ENCODE measurements at places on chromosomes 2 and 18. TPM values are rescaled to one million over a fixed set of nuclear protein-coding genes. Genes with fewer than 3 reads are reported as not detected.

DNA sequence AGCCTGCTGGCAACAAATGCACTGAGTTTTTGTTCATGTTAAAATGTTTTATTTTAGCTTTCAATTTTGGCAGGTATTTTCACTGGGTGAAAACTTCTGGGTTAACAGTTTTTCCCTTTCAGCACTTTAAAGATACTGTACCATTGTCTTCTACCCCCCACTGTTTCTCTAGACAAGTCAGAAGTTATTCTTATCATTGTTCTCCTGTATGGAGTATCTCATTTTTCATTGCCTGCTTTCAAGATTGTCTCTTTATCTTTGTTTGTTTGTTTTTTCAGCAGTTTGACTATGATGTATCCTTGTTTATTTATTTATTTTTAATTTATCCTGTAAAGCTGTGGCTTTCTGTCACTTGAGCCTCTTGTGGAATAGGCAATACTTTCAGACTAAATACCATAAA is 277.0 kb downstream of the ICOS start:
- DNase-seq, result no peak

- DNase-seq, result peak; percentile 36
Measured at GRCh38 chr2:239012228-239012627, 164.3 kb downstream of the TWIST2 start.

Gene SULT1C4
- 11.6 TPM for total RNA-seq

Gene PIEZO2
- 20.4 TPM for total RNA-seq

- DNase-seq, result no peak
Measured at GRCh38 chr2:219449609-219450008, 15.0 kb downstream of the SPEG start.

GRCh38 chr18:7730682-7731081 is 163.6 kb downstream of the PTPRM start:
- no peak for DNase-seq

DNA sequence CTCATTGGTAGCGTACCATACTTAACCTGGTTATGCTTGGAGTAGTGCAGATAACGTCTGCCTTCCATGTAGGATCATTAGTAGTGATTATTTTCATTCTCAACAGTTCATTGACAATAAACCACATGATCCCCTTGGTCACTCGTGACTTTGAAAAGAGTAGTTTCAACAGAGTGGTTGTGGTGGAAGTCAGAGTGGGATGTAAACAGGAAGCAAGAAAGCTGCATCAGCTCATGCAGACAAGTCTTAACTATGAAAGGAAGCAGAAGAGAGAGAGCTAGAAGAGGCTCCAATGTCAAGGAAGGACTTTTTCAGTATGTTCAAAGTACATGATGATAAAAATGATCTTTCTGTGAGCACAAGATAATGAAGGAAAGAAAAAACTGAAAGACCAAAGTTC is 287.4 kb downstream of the MBD2 start:
- DNase-seq, result no peak

GRCh38 chr2:207936380-207936779 is 88.9 kb downstream of the PLEKHM3 start:
- no peak for DNase-seq

GRCh38 chr18:54480616-54481015 is 110.4 kb upstream of the DYNAP start:
- no peak for DNase-seq

Gene LHCGR
- total RNA-seq, result not detected

- DNase-seq, result peak; percentile 66
Measured at GRCh38 chr2:232438951-232439757, 16.8 kb upstream of the ALPI start.

Gene ZNF892
- total RNA-seq, result 3.8 TPM

DNA sequence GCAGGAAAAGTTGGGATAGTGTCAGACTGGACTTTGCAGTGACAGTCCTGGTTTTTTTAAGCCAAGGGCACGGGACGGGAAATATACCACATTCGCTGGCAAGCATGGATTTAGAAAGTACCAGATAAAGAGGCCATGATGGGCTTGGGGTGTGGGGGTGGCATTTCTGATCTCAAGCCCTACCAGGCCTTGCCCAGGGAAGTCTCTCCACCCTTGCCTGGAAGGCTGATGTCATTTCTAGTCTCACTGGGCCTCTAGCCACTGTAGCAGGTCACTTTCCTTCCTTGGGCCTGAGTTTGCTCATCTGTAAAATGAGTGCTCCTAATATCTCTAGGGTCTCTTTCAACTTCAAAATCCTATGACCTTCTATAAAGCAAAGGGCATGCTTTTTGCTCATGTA is 1.8 kb downstream of the ZBTB7C start:
- no peak for DNase-seq

- no peak for DNase-seq
Measured at GRCh38 chr2:119455066-119455718, 23.5 kb downstream of the TMEM37 start.

Gene RNF152
- 21.2 TPM for total RNA-seq

GRCh38 chr2:214050731-214051130 is 360.1 kb upstream of the VWC2L start:
- no peak for DNase-seq

DNA sequence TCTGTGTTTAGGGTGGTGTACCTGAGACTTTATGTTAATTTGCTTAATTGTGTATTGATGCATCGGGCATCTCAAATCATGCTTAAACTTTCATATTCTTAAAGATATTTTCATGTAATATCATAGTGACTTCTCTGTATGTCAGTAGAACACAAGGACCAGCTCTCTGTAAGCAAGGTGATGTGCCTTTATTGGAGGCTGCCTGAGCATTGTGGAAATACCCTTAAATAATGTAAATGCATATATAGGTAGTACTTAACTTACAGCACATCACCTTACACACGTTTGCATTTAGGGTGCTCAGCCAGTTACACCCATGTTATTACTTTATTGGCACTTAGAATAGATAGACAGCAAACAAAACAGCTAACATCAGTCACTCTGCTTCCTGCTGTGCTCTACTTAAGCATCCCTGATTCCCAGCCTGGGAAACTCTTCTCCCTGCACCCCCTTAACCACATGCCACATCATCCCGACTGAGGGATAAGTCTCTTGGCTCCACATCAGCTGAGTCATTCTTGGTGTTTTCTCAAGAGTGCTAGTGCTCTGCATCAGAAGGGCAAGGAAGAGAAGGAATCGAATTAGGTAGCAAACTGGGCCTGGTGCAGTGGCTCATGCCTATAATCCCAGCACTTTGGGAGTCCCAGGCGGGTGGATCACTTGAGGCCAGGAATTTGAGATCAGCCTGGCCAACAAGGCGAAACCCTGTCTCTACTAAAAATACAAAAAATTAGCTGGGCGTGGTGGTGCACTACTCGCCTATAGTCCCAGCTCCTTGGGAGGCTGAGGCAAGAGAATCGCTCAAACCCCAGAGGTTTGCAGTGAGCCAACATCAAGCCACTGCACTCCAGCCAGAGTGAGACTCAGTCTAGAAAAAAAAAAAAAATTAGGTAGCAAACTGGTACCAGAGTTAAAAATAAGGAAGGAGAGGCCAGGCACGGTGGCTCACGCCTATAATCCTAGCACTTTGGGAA is 108.7 kb downstream of the MAP3K20 start:
- no peak for DNase-seq

- no peak for DNase-seq
Measured at GRCh38 chr2:177783835-177784744, 288.5 kb downstream of the PDE11A start.

DNA sequence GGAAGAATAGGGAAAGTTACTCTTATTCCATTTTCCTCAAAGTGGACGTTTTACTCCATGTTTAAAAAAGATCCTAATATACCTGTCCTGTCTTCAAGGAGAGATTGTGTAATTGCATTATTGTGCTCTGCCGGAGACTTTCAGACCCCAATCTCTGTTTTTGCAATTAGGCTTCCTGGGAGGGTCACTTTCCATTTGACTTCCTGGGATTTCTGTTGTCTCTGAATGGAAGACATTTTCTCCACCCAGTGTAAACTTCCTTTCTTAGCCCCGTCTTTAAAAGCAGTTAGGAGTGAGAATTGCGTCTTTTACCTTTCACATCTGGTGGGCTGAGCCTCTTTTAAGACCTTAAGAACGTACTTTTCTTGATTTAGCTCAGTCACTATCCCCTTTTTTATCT is 63.0 kb downstream of the ZNF532 start:
- no peak for DNase-seq

DNA sequence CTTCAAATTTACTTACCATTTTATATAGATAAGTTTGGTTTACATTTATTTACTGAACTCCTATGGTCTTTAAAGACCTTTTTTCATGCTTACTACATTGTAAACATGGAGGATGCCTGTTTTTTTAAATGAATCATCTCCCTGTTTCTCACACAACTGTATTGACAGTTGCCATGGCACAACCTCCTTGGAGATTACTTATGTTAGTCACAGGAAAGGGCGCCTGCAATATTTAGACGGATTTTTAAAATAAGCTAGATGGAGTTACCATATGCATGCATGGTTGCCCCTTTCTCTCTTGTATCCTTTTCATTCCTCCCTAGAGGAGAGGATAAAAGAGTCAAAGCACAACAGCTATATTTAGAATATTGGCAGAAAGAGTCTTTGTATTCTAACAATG is 34.8 kb upstream of the CCDC102B start:
- DNase-seq, result no peak

- no peak for DNase-seq
Measured at GRCh38 chr18:39675368-39675767, 2109.8 kb upstream of the CELF4 start.

GRCh38 chr2:235561450-235561849 is 67.6 kb downstream of the AGAP1 start:
- no peak for DNase-seq

Gene FBXO36
- total RNA-seq, result 1.8 TPM

Gene CDH7
- not detected for total RNA-seq

- DNase-seq, result no peak
Measured at GRCh38 chr2:193461431-193461934, 1266.8 kb upstream of the TMEFF2 start.

Gene CPLX4
- total RNA-seq, result not detected

Gene IL36A
- total RNA-seq, result not detected

All from upper lobe of right lung (tissue), 1 donor.